ENCODE measurements at places on chromosomes 2 and 18.

GRCh38 chr2:39504790-39505335 is 67.8 kb upstream of the MAP4K3 start:
- DNase-seq: no peak

DNA sequence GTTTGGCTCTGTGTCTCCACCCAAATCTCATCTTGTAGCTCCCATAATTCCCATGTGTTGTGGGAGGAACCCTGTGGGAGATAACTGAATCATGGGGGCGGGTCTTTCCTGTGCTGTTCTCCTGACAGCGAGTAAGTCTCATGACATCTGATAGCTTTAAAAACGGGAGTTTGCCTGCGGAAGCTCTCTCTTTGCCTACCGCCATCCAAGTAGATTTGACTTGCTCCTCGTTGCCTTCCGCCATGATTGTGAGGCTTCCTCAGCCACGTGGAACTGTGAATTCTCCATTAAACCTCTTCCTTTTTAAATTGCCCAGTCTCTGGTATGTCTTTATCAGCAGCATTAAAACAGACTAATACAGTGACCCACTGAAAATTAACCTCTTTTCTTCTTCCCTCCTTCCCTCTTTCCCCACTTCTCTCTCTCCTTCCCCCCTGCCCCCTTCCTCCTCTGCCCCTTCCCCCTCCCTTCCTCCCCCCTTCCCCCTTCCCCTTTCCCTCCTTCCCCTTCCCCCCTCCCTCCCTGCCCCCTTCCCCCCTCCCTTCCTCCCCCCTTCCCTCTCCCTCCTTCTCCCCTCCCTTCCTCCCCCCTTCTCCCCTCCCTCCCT is 818.8 kb downstream of the SLC4A3 start:
- DNase-seq: no peak

DNA sequence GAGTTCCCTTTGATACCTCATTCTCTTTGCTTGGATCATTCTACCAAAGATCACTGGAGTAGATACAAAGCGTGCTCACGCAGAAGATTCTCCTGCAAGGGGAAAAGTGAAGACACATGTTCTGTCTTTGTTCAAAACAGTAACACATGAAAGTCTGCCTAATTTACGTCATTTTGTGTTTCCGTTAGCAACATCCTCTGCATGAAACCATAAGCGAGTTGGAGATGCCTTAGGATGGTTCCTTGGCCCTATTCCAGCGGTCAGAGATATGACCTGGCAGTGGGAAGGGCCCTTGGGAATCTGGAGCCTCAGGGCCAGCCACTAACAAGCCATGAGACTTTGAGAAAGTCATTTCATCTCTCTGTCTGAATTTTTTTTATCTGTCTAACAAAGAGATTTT is 180.9 kb upstream of the TWIST2 start:
- DNase-seq: no peak

GRCh38 chr2:101251844-101252407 is 760 bp upstream of the CNOT11 start:
- no peak for DNase-seq

DNA sequence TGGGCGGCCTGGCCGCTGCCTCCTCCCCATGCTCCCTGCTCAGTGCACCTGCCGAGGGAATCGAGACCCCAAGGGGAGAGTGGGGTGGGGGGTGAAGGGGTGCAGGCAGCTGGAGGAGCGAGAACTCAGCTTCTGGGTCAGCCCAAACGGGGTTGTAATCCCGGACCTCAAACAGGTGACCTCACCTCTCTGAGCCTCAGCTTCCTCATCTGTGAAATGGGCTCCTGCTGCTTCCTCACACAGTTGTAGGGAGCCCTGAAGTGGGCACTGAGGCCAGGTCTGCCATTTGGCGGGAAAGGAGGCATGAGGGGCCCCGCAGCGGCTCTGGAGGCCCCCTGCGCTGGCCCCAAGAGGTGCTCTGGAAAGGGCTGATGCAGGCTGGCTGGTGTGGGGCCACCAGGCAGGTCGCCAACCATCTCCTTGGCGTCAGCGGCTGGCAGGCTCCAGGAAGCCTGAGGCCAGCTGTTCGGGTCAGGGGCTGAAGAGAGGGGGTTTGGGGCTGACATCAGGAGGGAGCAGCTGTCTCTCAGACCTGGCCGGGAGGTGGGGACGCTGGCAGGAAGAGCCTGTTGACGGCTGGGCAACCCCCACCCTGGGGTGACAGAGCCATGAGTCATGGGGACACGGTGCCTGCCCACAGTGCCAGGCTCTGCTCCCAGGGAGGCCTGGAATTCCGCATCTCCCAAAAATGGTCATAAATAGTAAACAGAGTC is 4.9 kb downstream of the KLHL30 start:
- DNase-seq: peak; percentile 17

DNA sequence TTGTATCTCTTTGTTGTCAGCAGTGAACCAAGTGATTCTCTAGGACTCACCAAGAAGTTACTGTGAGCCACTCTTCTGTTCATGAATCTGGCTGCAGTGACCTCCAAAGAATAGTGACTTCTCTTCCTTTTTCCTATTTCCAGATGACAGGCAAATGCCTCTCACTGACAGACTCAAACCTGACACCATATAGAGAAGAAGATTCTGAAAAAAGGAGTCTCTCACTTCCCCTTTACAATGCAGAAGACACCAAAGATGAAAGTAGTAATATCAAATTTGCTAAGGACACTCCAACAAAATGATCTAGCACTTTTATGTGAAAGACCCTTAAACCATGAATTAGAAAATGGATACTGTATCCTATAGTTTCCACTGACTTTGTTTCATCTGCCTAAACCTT is 44.4 kb upstream of the SETBP1 start:
- no peak for DNase-seq

DNA sequence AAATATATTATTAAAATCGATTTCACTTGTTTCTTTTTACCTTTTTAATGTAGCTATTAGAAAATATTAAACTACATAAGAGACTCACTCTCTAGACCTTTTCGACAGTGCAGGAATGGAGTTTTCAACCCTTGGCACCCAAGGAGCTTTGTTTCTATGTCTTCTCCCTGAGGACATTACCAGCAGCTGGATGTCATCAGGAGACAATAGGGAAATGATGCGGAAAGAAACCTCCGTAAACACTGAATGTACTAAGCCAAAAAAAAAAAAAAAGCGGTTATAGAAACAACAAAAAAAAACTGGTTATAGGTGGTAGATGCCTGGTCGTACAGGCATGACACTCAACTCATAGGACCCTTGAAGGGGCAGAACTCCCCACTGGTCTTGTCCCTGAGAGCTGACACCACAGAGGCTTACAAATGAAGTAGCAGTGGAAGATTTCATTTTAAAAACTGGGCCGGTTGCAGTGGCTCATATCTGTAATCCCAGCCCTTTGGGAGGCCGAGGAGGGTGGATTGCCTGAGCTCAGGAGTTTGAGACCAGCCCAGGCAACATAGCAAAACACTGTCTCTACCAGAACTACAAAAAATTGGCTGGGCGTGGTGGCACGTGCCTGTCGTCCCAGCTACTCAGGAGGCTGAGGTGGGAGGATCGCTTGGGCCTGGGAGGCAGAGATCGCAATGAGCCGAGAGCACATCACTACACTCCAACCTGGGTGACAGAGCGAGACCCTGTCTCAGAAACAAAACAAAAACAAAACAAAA is 23.8 kb downstream of the THAP4 start:
- DNase-seq: no peak

Data from AG04449 (cell line).